ENCODE measurements at places on chromosomes 7 and 10.

DNA sequence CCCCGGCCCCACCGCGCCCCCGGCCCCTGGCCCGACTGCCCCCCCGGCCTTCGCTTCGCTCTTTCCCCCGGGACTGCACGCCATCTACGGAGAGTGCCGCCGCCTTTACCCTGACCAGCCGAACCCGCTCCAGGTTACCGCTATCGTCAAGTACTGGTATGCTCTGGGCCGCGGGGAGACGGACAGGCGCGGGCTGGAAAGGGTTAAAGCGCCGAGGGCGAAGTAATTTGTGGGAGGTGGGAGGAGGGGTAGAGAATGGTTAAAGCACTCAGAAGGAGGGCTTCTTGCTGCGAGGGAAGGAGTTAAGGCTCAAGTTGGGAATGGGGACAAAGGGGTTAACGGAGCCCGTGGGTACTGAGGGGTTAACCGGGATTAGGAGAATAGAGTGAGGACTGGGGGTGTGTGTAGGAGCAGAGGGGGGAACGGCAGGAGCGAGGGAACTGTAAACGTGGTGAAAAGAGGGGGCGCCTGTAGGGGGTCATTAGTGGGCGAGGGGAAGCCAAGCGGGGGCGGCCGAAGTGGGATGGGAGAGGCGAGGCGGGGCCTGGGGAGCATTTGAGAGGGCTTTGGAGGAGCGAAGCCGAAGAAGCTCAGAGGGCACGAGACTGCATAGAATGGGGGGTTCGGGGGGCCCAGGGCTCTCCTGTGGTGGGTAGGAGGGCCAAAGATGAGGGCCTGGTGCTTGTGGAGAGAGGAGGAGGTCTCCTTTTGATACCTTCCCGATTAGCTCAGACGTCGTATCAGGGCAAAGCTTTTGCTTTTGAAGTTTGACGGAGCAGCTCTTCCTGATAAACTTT, 605 bp downstream of the SUFU start:
- H3K4me1 ChIP-seq, result peaks cover 23% of the 10 kb centered on the region
- H3K27ac ChIP-seq, result peak overlapping the region; percentile 71
- H3K4me3 ChIP-seq, result peak overlapping the region; percentile 99
- H3K27me3 ChIP-seq, result no peaks in the 10 kb centered on the region
- DNase-seq, result peak; percentile 36

- peaks cover 20% of the 10 kb centered on the region for H3K36me3 ChIP-seq
- H3K27ac ChIP-seq, result no peak overlapping the region
- peaks cover 5% of the 10 kb centered on the region for H3K4me1 ChIP-seq
- no peak overlapping the region for H3K4me3 ChIP-seq
- no peak for DNase-seq
These were observed 5.5 kb upstream of the PRKAR1B start for GRCh38 chr7:732556-732955.

DNA sequence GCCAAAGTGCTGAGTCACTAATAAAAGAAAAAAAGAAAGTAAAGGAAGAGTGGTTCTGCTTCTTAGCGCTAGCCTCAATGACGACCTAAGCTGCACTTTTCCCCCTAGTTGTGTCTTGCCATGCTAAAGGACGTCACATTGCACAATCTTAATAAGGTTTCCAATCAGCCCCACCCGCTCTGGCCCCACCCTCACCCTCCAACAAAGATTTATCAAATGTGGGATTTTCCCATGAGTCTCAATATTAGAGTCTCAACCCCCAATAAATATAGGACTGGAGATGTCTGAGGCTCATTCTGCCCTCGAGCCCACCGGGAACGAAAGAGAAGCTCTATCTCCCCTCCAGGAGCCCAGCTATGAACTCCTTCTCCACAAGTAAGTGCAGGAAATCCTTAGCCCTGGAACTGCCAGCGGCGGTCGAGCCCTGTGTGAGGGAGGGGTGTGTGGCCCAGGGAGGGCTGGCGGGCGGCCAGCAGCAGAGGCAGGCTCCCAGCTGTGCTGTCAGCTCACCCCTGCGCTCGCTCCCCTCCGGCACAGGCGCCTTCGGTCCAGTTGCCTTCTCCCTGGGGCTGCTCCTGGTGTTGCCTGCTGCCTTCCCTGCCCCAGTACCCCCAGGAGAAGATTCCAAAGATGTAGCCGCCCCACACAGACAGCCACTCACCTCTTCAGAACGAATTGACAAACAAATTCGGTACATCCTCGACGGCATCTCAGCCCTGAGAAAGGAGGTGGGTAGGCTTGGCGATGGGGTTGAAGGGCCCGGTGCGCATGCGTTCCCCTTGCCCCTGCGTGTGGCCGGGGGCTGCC, at the start of gene IL6:
IL6 (plus strand) TSS at position 294 of the 807 bp plus-strand sequence; CDS start at position 357, 63 bp downstream.
- H3K4me3 ChIP-seq, result no peak within 1 kb of the TSS
- H3K27ac ChIP-seq, result no peak within 1 kb of the TSS
- H3K27me3 ChIP-seq, result peaks cover 23% of the 10 kb centered on the region

DNA sequence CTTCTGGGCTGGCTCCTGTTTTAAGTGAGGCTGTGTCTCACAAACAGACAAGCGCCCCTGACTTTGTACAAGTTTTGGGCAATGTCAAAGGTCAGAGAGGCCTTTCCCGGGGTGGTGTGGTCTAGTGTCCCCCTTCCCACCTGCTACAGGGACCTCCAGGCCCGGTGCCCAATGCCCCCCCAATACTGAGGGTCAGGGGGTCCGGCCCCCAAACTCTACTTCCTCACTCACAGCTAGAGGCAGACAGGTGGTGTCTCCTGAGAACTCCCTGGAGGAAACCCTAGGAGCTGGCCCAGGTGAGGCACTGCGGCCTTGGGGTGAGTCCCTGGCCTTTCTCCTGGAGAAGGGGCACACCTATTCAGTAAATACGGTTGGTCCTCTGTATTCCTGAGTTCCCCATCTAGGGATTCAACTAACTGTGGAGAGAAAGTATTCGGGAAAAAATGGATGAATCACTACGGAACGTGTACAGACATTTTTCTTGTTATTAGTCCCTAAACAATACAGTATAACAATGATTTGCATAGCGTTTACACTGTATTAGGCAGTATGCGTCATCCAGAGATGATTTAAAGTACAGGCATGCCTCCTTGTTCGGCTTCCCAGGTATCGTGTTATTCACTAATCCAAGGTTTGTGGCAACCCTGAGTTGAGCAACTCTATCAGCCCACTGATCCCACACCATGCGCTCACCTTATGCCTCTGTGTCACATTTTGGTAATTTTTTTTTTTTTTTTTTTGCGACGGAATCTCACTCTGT, 308.1 kb downstream of the WDR37 start:
- no peaks in the 10 kb centered on the region for H3K27me3 ChIP-seq
- no peak overlapping the region for H3K27ac ChIP-seq
- H3K4me3 ChIP-seq, result no peak overlapping the region
- H3K4me1 ChIP-seq, result peaks cover 7% of the 10 kb centered on the region
- DNase-seq, result no peak
- H3K36me3 ChIP-seq, result no peaks in the 10 kb centered on the region

DNA sequence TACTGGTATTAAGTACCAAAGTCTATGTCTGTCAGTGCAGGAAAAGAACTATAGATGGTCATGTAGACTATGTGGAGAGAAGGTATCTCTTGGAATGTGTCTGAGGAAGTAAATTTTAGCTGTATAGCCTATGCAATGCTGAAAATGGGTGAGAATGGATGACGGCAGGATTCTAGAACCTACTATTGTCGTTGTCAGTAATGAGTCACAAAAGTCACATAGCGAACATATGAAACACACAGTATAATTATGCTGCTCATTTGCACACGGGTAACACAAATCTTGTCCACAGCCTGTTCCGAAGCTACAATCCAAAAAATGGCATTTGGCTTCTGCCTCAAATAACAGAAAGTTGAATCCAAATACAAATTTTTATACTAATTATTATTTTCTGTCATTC, 33.6 kb upstream of the KMT2E start:
- H3K4me1 ChIP-seq, result peaks cover 5% of the 10 kb centered on the region
- DNase-seq, result no peak
- no peak overlapping the region for H3K4me3 ChIP-seq
- H3K27ac ChIP-seq, result no peak overlapping the region
- H3K36me3 ChIP-seq, result peaks cover 2% of the 10 kb centered on the region
- no peaks in the 10 kb centered on the region for H3K27me3 ChIP-seq
